Activated CD8-positive, alpha-beta memory T cell treated with anti-CD3 and anti-CD28 coated beads for 24 hours (primary cell): ENCODE measurements at places on chromosomes 11 and 22.

- DNase-seq, result no peak
Measured at GRCh38 chr22:20937031-20937793, 20.0 kb downstream of the CRKL start.

GRCh38 chr22:41009222-41009948 lies 58.2 kb downstream of the RBX1 start:
- DNase-seq, result no peak

- DNase-seq, result peak; percentile 92
Measured at GRCh38 chr22:26589845-26590736, at the start of gene TPST2. Gene TPST2, minus strand, starts transcription at chr22:26590132. Its CDS starts 48,502 bp downstream, at chr22:26541630.

GRCh38 chr11:68870470-68870869 lies 28.8 kb upstream of the CPT1A start:
- DNase-seq, result no peak

- DNase-seq, result no peak
Measured at GRCh38 chr11:102915044-102915375, 40.2 kb upstream of the MMP12 start.

GRCh38 chr22:20424932-20425565 lies 12.6 kb downstream of the SCARF2 start:
- no peak for DNase-seq

GRCh38 chr11:37371346-37371970 lies 773.4 kb upstream of the RAG2 start:
- no peak for DNase-seq

DNA sequence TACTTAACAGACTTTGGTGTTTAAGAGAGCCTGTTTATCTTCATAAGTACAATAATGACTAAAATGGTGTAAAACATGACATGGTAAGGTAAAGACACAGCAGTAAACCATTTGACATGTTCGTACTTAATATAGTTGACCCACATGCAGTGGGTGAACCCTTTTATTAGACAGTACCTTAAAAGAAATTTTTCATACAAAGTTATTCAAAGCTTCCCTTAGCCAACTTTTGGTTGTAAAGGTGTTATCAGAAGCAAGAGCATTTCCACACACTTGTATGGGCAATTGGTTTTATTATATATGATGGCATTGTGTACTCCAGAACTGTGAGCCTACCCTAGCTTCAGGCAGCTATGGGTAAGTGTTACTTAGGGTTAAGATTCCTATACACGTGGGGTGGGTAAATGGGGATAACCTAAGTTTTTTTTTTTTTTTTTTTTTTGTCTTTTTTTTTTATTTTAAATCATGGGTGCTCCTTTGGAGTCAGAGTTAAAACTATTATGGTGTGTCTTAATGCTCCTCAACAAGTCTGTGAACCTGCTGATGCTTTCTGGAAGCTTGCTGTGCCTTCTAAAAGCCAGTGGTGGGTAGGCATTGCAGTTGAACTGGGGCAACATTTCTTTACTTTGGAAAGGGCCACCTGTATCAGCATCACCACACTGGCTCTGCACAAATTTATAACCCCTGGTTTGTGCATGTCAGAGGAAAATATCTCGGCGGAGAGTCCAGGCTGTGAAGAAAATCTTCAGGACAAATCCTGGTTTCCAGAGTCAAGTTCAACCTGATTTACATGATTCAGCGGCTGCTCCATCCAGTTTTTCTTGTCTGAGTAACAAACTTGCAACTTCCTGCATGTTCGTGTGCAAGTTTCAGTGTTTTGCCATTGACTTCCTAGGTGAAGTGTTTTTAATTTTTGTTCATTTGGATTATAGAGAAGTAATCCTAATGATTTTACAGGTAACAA lies 3.3 kb downstream of the PCF11 start:
- DNase-seq, result no peak

- no peak for DNase-seq
Measured at GRCh38 chr11:35404388-35404775, 15.0 kb downstream of the SLC1A2 start.

DNA sequence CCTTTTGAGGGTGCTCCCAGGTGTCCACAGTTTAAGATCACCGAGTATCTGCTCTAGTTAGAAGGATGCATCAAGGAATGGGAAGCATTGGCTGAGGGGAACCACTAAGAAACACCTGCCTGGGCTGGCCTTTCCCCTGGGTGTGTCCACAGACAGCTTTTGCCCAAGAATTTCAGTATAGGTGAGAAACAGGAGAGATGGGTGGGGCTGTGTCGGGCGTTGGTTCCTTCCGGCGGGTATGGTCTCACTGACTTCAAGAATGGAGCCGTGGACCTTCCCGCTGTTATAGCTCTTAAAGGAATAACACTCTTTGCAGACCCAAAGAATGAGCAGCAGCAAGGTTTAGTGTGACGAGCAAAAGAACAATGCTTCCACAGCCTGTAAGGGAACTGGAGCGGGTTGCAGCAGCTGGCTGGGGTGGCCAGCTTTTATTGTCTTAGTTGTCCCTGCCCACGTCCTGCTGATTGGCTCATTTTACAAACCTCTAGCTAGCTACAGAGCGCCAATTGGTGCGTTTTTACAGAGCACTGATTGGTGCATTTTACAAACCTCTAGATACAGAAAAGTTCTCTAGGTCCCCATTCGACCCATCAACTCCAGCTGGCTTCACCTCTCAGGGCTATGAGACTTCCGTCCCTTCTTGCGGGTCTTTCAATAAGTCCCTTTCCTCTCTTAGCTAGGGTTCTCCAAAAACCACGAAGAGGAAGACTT lies 2.4 kb downstream of the FADS1 start:
- DNase-seq, result no peak

GRCh38 chr11:74179234-74180052 lies 8.4 kb downstream of the PPME1 start:
- DNase-seq, result no peak

GRCh38 chr11:73154178-73154577 lies 12.1 kb upstream of the FCHSD2 start:
- DNase-seq, result peak; percentile 68

DNA sequence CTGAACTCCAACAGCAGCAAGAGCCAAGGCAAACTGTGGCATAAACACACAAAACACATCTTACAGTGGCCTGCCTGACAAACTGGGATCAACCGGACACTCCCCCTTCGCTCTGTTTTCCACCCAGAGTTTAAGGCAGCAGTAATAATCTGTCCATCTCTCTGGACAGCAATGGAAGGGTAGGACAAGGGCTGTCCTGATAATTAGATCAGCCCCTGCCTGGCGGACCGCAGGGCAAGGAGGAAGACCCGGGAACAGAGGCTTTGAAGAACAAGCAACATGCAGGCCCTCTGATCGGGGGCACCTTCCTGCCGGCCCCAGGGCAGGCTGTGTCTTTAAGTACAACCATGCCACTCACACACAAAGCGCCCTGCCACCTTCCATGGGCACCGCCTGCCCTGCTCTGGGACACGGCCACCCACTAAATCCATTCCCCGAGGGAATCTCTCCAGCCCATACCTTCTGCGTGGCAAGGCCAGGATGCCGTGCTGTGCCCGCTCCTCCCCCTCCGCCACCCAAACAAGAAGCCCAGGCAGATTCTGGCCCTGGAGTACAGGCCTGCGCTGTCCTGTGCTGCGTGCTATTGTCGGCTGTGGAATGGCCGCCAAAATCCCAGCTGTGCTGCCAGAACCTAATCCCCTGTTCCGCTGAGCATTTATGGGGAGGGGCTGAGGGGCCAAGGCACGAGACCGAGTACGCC lies 38.8 kb downstream of the NUMA1 start:
- DNase-seq, result peak; percentile 78

DNA sequence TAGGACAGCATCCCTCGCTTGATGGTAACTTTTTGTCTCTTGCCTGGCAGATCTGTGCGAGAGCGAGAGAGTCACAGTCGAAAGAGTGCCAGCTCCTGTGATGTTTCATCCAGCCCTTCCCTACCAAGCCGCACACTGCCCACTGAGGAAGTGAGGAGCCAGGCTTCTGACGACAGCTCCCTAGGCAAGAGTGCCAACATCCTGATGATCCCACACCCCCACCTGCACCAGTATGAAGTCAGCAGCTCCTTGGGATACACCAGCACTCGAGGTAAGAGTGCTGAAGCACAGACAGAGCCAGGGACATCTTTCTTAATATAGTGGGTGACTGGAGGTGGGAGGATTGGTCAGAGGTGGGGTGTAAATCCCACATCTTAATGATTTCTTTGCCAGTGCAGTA lies 61.1 kb downstream of the DEPDC5 start:
- DNase-seq, result no peak

DNA sequence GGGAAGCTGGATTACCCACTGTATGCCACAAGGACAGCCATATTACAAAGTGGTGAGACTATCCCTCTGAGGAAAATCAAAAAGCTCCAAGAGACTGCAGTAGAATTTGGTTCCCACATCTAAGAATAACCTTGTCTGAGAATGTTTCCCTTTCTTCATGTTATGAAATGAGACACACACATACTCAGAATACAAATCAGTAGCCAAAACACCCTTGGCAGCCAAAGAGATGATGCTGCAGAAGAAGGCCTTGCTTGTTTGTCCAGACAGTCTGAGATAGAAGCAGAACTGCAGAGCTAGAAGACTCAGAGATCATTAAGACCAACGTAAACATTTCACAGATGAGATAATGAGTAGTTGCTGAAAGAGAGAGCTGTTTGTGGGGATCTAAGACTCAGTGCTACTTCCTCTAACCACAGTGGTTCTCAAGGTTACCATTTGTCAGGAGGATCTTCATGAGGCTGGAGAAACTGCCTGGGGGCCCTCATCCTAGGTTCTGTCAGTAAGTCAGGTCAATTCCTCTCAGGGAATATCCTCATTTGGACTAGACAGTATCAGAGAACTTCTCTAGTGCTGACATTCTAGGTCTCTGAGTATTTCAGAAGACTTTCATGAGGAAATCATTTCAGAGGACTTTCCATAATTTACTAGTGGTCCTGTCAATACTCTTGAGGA lies 38.9 kb downstream of the RELT start:
- no peak for DNase-seq
